ENCODE measurements at places on chromosomes 11 and 22. TPM values are rescaled to one million over a fixed set of nuclear protein-coding genes. Genes with fewer than 3 reads are reported as not detected.

The TRIM51 gene
- not detected for total RNA-seq

DNA sequence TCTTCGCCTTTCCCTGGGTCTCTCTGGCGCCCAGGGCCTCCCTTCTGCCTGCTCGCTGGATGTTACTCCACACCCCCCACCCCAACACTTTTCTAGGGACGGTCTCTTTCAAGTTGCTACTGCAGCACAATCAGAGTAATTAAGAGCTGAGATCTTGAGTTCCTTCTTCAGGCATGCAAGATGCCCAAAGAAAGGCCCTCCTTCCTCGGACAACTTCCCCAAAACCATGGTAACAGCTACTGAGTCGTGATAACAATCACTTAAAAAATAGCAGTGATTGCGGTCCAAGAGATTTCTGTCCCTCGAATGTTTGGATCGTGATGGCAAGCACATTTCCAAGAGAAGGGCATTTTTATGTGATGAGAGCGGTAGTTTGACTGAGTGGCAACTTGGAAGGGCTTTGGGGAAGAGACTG is 638 bp upstream of the TENM4 start:
- peak overlapping the region; percentile 55 for H3K4me3 ChIP-seq
- H3K4me1 ChIP-seq: peaks cover 50% of the 10 kb centered on the region
- no peak for DNase-seq
- H3K27me3 ChIP-seq: peaks cover 59% of the 10 kb centered on the region

The OR10D3 gene
- not detected for total RNA-seq

DNA sequence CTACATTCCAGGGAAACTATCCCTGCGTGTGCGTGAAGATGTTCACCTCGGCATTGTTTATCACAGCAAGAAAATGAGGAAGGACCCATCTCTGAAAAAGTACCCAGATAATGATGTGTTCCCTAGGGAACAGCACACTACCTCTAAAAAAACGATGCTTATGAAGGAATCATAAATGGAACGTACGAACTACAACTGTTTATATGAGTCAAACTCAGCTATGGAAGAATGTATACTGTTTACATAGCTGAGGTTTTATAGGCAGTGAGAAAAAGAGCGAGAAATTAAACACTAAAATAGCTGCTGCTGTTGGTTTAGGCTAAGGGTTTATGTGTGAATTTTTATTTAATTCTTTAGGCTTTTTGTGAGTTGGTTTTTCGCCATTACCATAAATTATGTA is 48.9 kb downstream of the APOL1 start:
- DNase-seq: no peak
- no peak overlapping the region for H3K4me3 ChIP-seq
- H3K27me3 ChIP-seq: no peaks in the 10 kb centered on the region
- H3K4me1 ChIP-seq: no peaks in the 10 kb centered on the region
- H3K27ac ChIP-seq: peak overlapping the region; percentile 100

GRCh38 chr11:114102993-114103896 is 43.7 kb downstream of the ZBTB16 start:
- no peaks in the 10 kb centered on the region for H3K36me3 ChIP-seq
- DNase-seq: peak; percentile 41
- no peak overlapping the region for H3K27ac ChIP-seq
- H3K27me3 ChIP-seq: no peaks in the 10 kb centered on the region

The CDK2AP2 gene
- 28.2 TPM for total RNA-seq

The OR51E1 gene
- 2.2 TPM for total RNA-seq

GRCh38 chr11:107118025-107118720 is 99.9 kb upstream of the GUCY1A2 start:
- DNase-seq: no peak
- H3K4me3 ChIP-seq: no peak overlapping the region
- H3K4me1 ChIP-seq: no peaks in the 10 kb centered on the region
- no peak overlapping the region for H3K27ac ChIP-seq

DNA sequence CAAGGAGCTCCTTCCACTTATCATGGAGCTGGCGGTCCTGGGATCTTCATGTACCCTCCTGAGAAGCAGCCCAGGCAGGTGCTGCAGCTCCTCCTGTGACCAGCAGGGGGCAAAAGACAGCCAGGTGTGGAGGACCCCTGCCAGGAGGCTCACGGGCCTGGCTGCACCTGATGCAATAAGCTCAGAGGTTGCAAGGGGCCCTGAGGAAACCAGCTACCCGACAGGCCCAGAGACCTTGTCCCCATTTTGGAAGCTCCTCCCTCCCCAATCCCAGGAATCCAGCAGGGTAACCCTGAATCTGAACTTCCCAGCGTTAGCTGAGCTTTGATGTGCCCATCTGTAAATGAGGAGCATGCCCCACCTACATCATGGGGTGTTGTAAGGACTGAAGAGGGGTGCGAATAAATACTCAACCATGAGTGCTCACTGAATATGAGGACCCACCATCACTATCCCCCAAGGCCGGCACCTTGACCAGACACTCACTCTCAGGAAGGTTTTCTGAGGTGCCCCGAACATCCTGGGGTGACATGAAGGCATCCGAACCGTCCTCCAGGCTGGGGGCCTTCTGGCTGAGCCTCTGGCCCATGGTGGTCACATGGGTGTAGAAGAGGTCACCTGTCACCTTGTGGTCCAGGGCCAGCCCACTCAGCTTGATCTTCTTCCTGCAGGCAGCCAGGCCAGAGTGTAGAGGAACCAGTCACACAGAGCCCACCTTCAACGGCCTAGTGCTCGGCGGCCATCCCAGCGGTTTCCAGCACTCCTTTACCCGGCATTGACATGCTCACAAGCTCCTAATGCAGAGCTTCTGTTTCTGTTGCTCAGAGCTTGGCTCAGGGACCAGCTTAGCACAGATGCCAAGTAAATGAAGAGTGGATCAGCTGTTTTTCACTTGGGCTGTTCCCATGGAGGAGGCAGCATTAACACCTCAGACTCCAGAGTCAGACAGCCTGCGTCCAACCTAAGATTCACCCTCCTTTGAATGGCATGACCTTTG is 21.7 kb downstream of the SLC43A1 start:
- H3K27ac ChIP-seq: no peak overlapping the region
- H3K27me3 ChIP-seq: no peaks in the 10 kb centered on the region
- DNase-seq: peak; percentile 81
- H3K36me3 ChIP-seq: peaks cover 11% of the 10 kb centered on the region

DNA sequence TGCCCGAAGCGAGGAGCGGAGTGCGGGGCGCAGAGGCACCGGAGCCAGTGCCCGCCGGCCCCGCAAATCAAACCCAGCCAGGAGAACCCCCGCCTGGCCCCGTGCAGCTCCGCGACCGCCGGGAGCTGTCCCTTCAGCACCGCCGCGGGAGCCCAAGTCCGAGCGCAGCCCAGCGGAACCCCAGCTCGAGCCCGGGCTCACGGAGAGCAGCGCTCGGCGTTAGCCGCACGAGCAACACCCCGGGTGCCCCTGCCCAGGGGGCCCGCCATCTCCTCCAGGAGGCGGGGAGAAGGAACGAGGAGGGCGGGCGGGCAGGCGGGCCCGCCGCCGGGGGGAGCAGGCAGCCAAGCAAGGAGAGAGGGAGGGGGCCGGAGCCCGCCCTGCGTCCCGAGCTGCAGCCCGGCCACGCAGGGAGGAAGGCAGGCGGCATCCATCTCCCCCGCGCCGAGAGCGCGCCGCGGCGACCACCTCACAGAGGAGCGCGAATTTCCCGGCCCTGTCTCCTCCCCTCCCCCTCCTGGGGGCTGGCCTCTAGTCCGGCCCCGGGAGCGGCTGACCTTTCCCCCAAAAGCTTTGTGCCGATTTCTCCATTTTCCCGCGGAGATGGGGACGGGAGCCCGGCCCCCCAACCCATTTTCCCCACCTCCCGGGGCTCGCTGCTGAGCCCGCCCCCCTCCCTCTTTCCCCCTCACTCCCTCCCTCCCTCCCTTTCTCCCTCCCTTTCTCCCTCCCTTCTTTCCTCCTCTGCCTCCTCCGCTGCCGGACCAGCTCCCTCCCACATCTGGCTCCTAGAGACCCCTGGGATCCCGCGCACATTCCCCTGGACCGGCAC is 621 bp downstream of the KCNC1 start:
- peak overlapping the region; percentile 42 for H3K27ac ChIP-seq
- H3K36me3 ChIP-seq: no peaks in the 10 kb centered on the region
- H3K4me1 ChIP-seq: no peaks in the 10 kb centered on the region
- H3K4me3 ChIP-seq: no peak overlapping the region
- DNase-seq: peak; percentile 77
- H3K27me3 ChIP-seq: peaks cover 70% of the 10 kb centered on the region

The GRAMD1B gene
- total RNA-seq: 4.3 TPM

The FERMT3 gene
- 26.2 TPM for total RNA-seq

GRCh38 chr11:26862801-26863200 is 131.1 kb upstream of the FIBIN start:
- no peak for DNase-seq
- no peaks in the 10 kb centered on the region for H3K36me3 ChIP-seq
- no peak overlapping the region for H3K4me3 ChIP-seq
- no peaks in the 10 kb centered on the region for H3K4me1 ChIP-seq
- no peak overlapping the region for H3K27ac ChIP-seq

DNA sequence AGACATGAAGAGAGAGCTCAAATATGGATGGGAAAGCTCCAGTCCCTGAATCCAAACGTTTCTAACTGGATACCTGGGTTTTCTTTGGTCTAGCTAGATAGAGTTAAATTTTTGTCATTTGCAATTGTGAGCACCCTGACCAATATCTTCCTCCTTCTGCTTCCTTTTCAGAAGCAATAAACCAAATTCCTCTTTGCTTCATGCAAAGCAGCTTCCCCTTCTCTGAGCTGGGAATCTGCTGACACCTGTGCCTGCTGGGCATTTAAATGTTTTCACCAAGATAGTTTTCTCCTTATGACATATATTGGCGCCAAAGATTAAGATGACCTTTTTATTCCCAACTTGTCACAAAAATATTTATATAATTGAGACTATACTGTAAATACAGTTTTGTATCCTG is 27.9 kb upstream of the PAK1 start:
- H3K4me3 ChIP-seq: no peak overlapping the region
- no peaks in the 10 kb centered on the region for H3K27me3 ChIP-seq
- DNase-seq: no peak
- H3K36me3 ChIP-seq: no peaks in the 10 kb centered on the region
- H3K4me1 ChIP-seq: no peaks in the 10 kb centered on the region

DNA sequence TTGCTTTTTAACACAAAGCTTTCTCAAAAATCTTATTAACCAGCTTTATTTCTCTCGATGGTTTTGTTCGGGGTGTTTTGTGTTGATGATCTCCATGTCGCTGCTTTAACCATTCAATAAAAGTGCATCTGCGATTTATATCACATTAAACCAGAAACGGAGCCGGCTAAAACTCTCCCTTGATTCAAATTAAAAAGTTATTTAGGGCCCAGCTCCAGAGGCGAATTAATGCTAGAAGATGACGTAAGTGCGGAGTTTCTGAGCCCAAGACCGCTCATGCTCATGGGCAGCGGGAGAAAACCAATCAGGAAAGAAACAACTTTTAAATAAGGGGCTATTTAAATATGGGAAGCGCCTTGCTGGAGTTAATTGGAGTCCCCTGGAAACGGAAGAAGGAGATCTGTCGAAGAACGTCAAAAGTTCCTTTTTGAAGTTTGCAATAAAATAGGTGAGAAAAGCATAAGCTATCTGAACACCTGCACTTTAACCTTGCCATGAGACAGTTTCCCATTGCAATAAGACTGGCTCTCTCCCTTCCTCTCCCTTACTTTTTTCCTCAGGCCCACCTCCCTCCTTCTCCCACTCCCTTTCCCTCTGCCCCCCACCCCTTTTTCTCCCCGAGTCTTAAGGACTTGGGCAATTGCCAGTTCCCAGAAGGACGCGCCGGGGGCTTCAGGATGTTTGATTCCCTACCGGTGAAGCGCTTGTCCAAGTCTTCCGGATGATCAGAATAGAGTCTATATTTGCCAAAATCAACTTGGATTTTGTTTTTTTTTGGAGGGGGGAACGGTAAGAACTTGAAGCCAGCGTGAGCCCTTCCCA is 1.9 kb upstream of the DBX1 start:
- H3K36me3 ChIP-seq: no peaks in the 10 kb centered on the region
- no peak overlapping the region for H3K27ac ChIP-seq
- no peak for DNase-seq
- H3K4me3 ChIP-seq: no peak overlapping the region

DNA sequence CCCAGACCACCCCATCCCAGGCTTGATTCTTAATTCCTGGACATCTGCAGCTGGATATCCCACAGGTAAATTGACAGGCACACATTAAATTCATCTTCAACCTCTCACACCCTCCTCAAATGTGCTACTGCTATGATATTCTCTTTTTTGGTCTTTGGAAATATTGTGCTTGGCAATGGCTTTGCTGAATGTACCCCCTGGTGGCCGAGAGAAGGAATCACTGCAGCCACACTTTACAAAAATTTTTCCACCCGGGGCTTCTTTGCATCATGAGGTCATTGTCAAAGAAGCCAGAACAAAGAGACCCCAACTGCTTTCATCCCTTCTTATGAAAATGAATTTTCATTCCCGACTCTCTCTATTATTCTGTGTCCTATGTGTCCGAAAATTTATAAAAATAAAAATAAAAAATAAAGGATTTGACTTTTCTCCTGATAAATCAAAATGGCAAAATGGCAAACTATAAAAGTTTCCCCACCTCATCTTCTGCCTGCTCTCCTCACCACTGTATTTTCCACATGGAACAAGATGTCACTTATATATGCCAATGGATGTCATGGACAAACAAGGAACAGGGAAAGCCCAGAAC is 15.0 kb upstream of the CYB5R2 start:
- no peaks in the 10 kb centered on the region for H3K36me3 ChIP-seq
- peaks cover 1% of the 10 kb centered on the region for H3K27me3 ChIP-seq
- no peak overlapping the region for H3K27ac ChIP-seq
- no peak overlapping the region for H3K4me3 ChIP-seq
- no peaks in the 10 kb centered on the region for H3K4me1 ChIP-seq

DNA sequence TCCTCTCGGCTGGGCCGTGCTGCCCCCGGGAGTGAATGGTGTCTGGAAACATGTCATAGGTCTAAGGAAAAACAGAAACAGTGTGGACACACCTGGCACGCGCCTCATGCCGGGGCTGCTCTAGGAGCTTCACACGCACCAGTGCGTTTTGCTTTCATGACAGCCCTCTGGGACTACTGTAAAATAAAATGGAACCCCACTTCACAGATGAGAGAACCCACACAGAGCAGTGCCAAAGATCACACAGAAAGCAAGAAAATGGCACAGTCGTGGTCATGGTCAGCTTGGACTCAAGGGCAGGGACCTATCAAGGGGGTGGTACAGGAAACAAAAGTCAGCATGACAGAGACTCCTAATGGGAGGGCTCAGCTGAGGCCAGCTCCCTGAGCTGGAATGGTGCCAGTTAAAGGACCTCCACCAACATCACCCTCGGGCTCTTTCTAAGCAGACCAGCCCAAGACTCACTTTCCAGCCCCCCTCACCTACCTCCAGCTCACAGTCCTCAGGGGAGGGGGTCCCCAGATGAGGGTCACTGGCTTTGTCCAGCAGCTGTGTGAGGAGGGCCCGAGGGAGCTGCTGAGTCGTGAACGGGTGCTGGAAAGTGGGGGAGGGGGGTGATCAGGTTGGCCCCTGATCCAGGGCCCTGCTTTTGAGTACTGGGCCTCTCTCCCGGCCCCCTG is 3.3 kb downstream of the MAP4K2 start:
- no peaks in the 10 kb centered on the region for H3K4me1 ChIP-seq
- no peaks in the 10 kb centered on the region for H3K27me3 ChIP-seq
- H3K36me3 ChIP-seq: peaks cover 2% of the 10 kb centered on the region
- H3K27ac ChIP-seq: no peak overlapping the region
- DNase-seq: no peak

- H3K27me3 ChIP-seq: no peaks in the 10 kb centered on the region
- no peak overlapping the region for H3K27ac ChIP-seq
- peaks cover 29% of the 10 kb centered on the region for H3K4me1 ChIP-seq
- DNase-seq: no peak
- no peaks in the 10 kb centered on the region for H3K36me3 ChIP-seq
- H3K4me3 ChIP-seq: no peak overlapping the region
Observed at GRCh38 chr22:20128902-20129746, 2.5 kb upstream of the ZDHHC8 start.

The NADSYN1 gene
- 28.6 TPM for total RNA-seq

The PRG3 gene
- not detected for total RNA-seq

The PHRF1 gene
- 16.1 TPM for total RNA-seq
